MM.1S (cell line): ENCODE measurements at places on chromosomes 6 and 20.

GRCh38 chr6:5213836-5214235 lies 46.9 kb downstream of the LYRM4 start:
- no peak for DNase-seq
- H3K36me3 ChIP-seq = no peaks in the 10 kb centered on the region
- no peaks in the 10 kb centered on the region for H3K27me3 ChIP-seq
- peaks cover 9% of the 10 kb centered on the region; the same call in 1 of the 2 replicates for H3K4me1 ChIP-seq

GRCh38 chr6:33959661-33960344 lies 156.0 kb upstream of the MLN start:
- H3K36me3 ChIP-seq = no peaks in the 10 kb centered on the region
- H3K4me3 ChIP-seq = no peak overlapping the region
- H3K27ac ChIP-seq = no peak overlapping the region
- no peaks in the 10 kb centered on the region for H3K4me1 ChIP-seq
- DNase-seq = no peak

DNA sequence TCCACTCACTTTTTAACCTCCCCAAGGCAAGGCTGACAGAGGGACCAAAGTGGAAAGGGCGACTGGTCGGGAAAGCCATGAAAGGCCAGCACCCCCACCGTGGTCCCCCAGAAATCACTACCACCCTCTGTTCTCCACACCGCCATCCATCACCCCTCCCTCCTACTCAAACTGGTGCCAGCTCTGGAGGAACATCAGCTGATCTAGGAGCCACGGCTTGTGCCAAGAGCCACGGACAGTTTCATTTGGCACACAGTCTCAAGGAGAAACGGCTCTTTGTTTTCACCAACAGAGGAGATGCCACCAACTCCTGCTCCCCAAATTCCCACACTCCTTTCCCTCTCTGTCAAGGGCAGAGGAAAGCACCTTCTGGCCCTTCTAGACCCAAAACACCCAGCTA lies 26.0 kb downstream of the TBC1D7 start:
- H3K4me3 ChIP-seq = no peak overlapping the region
- H3K27me3 ChIP-seq = no peaks in the 10 kb centered on the region
- peaks cover 30% of the 10 kb centered on the region for H3K4me1 ChIP-seq
- no peak for DNase-seq
- no peak overlapping the region for H3K27ac ChIP-seq
- no peaks in the 10 kb centered on the region; the same call in 1 of the 2 replicates for H3K36me3 ChIP-seq

- peaks cover 19% of the 10 kb centered on the region; the same call in 1 of the 2 replicates for H3K4me1 ChIP-seq
- no peak for DNase-seq
- H3K27ac ChIP-seq = no peak overlapping the region
- no peaks in the 10 kb centered on the region for H3K36me3 ChIP-seq
- no peaks in the 10 kb centered on the region for H3K27me3 ChIP-seq
Observed at GRCh38 chr6:119352001-119352400, 2.4 kb upstream of the MAN1A1 start.

GRCh38 chr20:1965520-1966351 lies 28.1 kb downstream of the PDYN start:
- peak; percentile 82 for DNase-seq
- H3K27ac ChIP-seq = no peak overlapping the region
- no peaks in the 10 kb centered on the region for H3K27me3 ChIP-seq
- H3K4me3 ChIP-seq = peak overlapping the region; percentile 56
- H3K36me3 ChIP-seq = no peaks in the 10 kb centered on the region
- H3K4me1 ChIP-seq = no peaks in the 10 kb centered on the region; the same call in 1 of the 2 replicates

- no peak overlapping the region for H3K27ac ChIP-seq
- H3K4me3 ChIP-seq = no peak overlapping the region
- no peak for DNase-seq
- no peaks in the 10 kb centered on the region for H3K27me3 ChIP-seq
- H3K4me1 ChIP-seq = no peaks in the 10 kb centered on the region
- H3K36me3 ChIP-seq = no peaks in the 10 kb centered on the region
Observed at GRCh38 chr6:143169440-143169839, 108.8 kb downstream of the AIG1 start.

GRCh38 chr20:24686156-24686555 lies 216.7 kb downstream of the SYNDIG1 start:
- H3K27ac ChIP-seq = no peak overlapping the region
- no peaks in the 10 kb centered on the region for H3K4me1 ChIP-seq
- no peak for DNase-seq
- no peaks in the 10 kb centered on the region for H3K36me3 ChIP-seq

DNA sequence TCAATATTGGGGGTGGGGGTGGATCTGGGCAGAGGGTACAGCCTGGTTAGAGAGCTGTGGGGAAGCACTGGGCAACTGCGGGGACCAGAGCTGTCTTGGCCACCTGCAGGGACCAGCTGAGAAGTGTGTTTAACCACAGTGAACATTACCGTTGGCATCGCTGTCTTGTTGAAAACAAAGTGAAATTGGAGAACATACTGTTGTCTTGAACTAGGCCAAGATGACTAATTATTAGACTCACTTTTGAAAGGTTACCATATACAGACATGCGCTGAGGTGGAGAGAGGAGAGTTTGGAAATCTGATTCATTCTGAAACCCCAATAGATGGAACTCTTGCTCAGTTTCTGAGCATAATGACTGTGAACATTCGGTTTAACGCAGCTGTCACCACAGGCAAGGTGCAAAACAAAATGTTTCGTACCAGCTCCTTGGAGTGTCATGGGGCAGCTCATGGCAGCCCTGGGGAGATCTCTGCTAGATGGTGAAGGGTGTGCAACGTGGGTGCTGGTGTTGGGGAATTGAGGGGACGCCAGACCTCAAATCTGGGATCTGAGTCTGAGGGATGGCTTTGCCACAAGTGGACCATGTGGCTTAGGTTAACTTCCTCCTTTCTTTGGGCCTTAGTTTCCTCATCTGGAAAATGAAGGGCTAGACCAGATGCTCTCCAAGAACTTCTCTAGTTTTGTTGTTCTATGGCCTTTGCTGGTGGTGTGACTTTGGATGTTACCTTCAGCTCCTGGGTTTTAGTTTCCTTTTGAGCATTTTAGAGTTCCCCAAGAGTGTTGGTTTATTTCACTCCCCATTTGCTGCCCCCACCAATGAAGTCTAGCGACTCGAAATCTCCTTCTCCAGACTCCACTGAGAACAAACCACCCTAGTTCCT lies 24.6 kb upstream of the GTSF1L start:
- peak overlapping the region; percentile 99 for H3K27ac ChIP-seq
- H3K4me1 ChIP-seq = peaks cover 37% of the 10 kb centered on the region
- no peaks in the 10 kb centered on the region for H3K27me3 ChIP-seq
- DNase-seq = peak; percentile 97

- no peak for DNase-seq
- no peaks in the 10 kb centered on the region for H3K27me3 ChIP-seq
- H3K27ac ChIP-seq = no peak overlapping the region
- no peaks in the 10 kb centered on the region for H3K36me3 ChIP-seq
- H3K4me1 ChIP-seq = no peaks in the 10 kb centered on the region
Observed at GRCh38 chr20:18712131-18712530, 101.5 kb upstream of the SCP2D1 start.

DNA sequence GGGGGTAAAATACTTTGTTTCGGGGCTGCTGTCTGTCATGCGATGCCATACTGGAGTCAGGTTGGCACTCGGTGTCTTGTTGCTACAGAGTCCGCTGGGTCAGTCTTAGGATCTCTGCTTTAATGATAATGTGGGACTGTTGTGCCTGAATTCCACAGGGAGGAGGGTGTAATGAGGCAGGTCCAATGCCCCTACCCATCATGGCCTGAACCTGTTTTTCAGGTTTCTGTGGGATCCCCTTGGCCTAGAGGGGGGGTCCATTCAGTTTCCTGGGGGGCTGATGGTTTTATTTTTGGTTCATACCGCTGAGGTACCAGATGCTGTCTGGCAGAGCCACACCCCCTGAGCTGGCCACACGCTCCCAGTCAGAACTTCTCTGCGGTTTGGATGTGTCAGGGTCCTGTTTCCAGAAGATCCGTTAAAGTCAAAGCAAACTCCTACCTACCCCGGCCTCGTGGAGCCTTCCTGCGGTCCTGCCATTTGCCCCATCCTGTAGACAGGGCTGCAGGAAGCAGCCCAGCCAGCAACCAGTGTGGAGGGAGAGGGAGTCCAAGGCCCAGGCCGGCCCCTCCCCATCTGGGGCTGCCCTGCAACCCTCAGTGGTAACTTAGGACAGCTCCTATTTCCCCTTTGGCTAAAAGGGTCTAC lies 69.7 kb downstream of the TCP11 start:
- no peak overlapping the region for H3K27ac ChIP-seq
- no peaks in the 10 kb centered on the region for H3K36me3 ChIP-seq
- H3K27me3 ChIP-seq = no peaks in the 10 kb centered on the region
- no peaks in the 10 kb centered on the region for H3K4me1 ChIP-seq
- no peak overlapping the region for H3K4me3 ChIP-seq

GRCh38 chr20:40895182-40895581 lies 133.4 kb upstream of the TOP1 start:
- no peak overlapping the region for H3K27ac ChIP-seq
- H3K27me3 ChIP-seq = no peaks in the 10 kb centered on the region
- no peaks in the 10 kb centered on the region for H3K36me3 ChIP-seq
- H3K4me1 ChIP-seq = no peaks in the 10 kb centered on the region

DNA sequence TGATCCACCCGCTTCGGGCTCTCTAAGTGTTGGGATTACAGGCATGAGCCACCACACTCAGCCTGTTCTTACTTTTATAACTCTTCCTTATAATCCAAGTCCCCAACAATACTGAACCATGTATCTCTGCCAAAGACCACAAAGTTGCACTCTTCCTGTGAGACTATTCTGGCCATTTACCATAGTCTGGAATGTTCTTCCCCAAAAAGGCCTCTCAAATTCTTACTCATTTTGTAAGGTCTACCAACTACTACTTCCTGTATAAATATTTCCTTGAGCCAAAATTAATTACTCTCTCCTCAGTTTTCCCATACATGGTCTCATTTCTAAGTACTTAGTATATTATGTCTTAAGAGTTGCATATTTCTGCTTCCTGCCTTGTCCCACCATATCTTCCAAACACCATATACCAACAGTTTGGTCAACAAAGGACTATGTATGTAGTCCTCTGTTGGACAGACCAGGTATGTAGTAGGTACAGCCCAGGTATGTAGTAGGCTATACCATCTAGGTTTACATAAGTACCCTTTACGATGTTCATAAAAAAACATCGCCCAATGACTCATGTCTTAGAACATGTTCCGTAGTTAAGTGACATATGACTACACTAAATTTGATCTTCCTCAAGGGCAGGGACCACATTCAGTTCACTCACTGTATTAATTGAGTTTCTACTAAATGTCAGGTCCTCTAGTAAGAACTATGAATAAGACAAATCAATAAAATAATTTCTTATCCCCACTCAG lies 22.0 kb downstream of the RANBP9 start:
- no peaks in the 10 kb centered on the region for H3K27me3 ChIP-seq
- no peaks in the 10 kb centered on the region for H3K36me3 ChIP-seq
- H3K4me1 ChIP-seq = peaks cover 24% of the 10 kb centered on the region
- no peak overlapping the region for H3K4me3 ChIP-seq
- no peak for DNase-seq

- H3K4me1 ChIP-seq = peaks cover 8% of the 10 kb centered on the region; the same call in 1 of the 2 replicates
- H3K27ac ChIP-seq = no peak overlapping the region
- H3K27me3 ChIP-seq = no peaks in the 10 kb centered on the region
- no peak overlapping the region for H3K4me3 ChIP-seq
- H3K36me3 ChIP-seq = no peaks in the 10 kb centered on the region
- no peak for DNase-seq
Observed at GRCh38 chr6:87897663-87898062, 150.0 kb upstream of the SPACA1 start.

DNA sequence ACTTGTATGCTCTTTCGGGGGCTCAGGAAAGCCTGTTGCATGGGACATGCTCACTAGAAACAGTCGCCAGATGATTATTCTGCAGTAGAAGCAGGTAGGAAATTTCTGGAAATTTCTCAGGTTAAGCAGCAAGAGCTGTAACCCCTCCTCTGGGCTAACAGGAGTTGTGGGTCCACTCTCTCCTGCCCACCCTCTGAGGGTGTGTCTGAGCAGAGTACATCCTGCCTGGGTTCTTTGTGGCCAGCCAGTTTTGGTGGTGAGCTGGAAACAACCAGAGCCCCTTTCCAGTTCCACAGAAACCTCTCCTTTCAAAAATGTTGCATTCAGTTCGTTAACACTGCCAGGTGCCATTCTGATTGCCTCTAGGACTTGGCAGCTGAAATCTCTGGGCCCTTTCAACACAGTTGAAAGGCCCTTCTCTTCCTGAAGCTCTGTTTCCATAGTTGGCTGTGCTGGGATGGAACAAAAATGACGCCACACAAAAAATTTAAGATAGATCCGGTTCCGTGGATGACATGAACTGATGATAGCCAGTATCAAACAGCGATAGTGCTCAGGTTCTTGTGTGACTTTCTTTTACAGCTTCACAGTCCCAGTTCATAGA lies 38.5 kb downstream of the PLCG1 start:
- no peaks in the 10 kb centered on the region for H3K27me3 ChIP-seq
- no peaks in the 10 kb centered on the region for H3K4me1 ChIP-seq
- H3K27ac ChIP-seq = no peak overlapping the region
- peaks cover 8% of the 10 kb centered on the region; the same call in 1 of the 2 replicates for H3K36me3 ChIP-seq
- no peak overlapping the region for H3K4me3 ChIP-seq

GRCh38 chr6:72665599-72665998 lies 43.7 kb downstream of the KCNQ5 start:
- no peaks in the 10 kb centered on the region for H3K36me3 ChIP-seq
- DNase-seq = no peak
- 0 out of 2 replicates have a peak, but pooled peaks cover 9% of the 10 kb centered on the region for H3K4me1 ChIP-seq
- no peaks in the 10 kb centered on the region for H3K27me3 ChIP-seq
- no peak overlapping the region for H3K4me3 ChIP-seq

DNA sequence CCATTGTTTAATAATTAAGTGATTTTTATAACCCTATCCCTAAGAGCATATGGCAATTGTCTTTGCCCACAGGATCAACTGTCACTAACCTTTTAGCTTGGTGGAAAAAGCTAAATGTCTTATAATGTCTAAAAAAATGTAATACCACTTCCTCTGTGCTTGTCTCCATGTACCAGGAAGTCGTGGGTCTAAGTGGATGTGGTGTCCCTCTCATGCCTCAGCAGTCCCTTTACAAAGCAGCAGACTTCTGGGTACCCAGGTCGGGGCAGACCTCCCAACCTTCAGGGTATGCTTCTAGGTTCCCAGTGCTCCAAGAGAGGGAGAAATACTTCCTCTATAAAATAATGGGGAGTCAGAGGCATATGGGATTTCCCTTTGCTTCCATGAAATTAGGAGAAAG lies 74.7 kb downstream of the ZHX3 start:
- DNase-seq = no peak
- H3K4me3 ChIP-seq = no peak overlapping the region
- H3K27ac ChIP-seq = no peak overlapping the region
- no peaks in the 10 kb centered on the region for H3K36me3 ChIP-seq
- H3K27me3 ChIP-seq = no peaks in the 10 kb centered on the region
